ENCODE measurements at places on chromosomes 2 and 18.
A peak's percentile ranks its signal among the peaks of the same experiment; 100 is the strongest.

- peak; percentile 13 for DNase-seq
These were observed 84.1 kb downstream of the CAPN13 start for GRCh38 chr2:30722936-30723725.

DNA sequence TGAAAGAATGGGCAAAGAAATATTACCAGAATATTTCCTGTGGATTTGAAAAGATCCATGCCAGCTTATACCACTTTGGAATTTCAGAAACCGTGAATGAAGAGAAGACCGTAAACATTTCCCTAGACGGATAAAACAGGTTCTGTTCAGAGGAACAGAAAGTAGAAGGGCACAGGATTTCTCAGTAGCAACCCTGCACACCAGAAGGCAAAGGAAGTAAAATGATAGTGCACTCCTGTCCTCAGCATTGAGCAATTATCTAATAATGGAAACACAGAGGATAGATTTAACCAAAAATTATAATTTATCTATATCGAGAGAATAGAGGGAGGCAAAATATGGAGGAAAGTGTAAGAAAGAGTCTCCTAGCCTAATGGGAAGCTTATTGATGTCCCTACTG is 87.0 kb upstream of the ITGA6 start:
- no peak for DNase-seq

DNA sequence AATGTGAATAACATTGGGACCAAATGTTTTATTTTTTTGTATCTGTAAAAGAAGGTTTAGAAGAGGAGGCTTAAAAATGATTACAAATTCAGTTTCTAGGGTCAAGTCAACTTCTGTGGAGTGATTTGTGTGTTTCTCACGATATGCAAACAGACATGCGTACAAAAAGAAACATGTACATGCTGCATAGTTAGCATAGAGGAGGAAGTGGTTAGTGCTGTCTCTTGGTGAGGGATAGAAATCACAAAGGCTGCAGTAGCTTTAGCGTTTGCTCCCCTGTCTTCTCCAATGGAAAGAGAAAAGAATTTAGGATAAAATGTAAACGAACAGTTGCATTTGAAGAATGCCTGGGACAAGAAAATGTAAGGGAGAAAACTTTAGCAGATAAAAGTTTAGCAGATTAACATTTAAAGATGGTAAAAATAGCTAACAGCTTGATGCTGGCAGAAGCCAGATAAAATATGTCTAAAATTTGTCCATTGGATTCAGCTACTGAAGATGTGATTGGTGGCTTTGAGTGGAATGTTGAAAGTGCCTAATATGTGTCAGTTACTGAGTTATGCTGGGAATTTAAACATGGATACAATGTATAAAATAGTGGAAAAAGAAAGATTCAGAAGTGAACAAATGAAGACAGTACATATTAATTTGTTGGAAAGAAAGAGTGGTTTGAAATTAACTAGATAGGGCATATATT is 44.9 kb downstream of the MALT1 start:
- DNase-seq: no peak

GRCh38 chr2:152648336-152648735 is 68.9 kb downstream of the PRPF40A start:
- DNase-seq: no peak

- DNase-seq: no peak
These were observed 221.0 kb downstream of the ZNF407 start for GRCh38 chr18:74818516-74819175.

- no peak for DNase-seq
These were observed 181.6 kb downstream of the AFF3 start for GRCh38 chr2:99960790-99961189.

DNA sequence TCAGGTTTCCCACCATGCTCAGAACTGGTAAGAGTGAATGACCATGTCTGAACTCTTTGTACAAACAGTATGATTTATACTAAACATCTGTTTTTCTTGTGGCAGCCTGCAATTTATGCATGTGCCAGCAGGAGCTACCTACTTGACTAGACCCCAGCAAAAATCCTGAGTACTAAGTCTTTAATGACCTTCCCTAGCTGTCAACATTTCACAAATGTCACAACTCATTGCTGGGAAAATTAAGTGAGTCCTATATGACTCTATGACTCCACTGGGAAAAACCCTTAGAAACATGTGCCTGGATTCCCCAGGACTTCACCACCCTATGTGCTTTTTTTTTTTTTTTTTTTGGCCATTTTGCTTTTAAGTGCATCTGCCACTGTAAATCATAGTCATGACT is 1225.8 kb downstream of the SUCLG1 start:
- no peak for DNase-seq

DNA sequence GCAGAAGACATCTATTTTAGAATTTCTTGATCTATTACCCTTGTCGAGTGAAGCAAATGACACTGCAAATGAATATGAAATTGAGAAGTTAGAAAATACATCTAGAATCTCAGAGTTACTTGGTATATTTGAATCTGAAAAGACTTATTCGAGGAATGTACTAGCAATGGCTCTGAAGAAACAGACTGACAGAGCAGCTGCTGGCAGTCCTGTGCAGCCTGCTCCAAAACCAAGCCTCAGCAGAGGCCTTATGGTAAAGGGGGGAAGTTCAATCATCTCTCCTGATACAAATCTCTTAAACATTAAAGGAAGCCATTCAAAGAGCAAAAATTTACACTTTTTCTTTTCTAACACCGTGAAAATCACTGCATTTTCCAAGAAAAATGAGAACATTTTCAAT is 370.4 kb downstream of the XIRP2 start:
- DNase-seq: no peak

- no peak for DNase-seq
These were observed 90.9 kb downstream of the LOXHD1 start for GRCh38 chr18:46566111-46566510.

GRCh38 chr2:23658466-23658942 is 268.4 kb downstream of the ATAD2B start:
- DNase-seq: peak; percentile 48
